Activated T-helper 1 cell treated with anti-CD3 and anti-CD28 coated beads, Interleukin-12 subunit alpha, Interleukin-12 subunit beta, Interleukin-2, Interleukin-4 antibody, amounts not matched to agents 30 ng/mL and 10 ng/mL and 1 ng/mL, durations not matched to agents 14 hours and 24 hours and 36 hours (primary cell): ENCODE measurements at places on chromosomes 3 and 15. TPM values are rescaled to one million over a fixed set of nuclear protein-coding genes. Genes with fewer than 3 reads are reported as not detected.

ATR gene
- total RNA-seq, result 27.0 and 35.5 TPM in 2 replicates

RPL29 gene
- total RNA-seq, result 1,590 and 1,596 TPM in 2 replicates

GRCh38 chr3:51581524-51581923 is 43.0 kb downstream of the RAD54L2 start:
- H3K4me3 ChIP-seq, result no peak overlapping the region
- H3K27me3 ChIP-seq, result no peaks in the 10 kb centered on the region
- H3K27ac ChIP-seq, result no peak overlapping the region
- no peak for DNase-seq
- peaks cover 4% of the 10 kb centered on the region for H3K36me3 ChIP-seq

HHLA2 gene
- total RNA-seq, result 1.2 and 1.3 TPM in 2 replicates

DNA sequence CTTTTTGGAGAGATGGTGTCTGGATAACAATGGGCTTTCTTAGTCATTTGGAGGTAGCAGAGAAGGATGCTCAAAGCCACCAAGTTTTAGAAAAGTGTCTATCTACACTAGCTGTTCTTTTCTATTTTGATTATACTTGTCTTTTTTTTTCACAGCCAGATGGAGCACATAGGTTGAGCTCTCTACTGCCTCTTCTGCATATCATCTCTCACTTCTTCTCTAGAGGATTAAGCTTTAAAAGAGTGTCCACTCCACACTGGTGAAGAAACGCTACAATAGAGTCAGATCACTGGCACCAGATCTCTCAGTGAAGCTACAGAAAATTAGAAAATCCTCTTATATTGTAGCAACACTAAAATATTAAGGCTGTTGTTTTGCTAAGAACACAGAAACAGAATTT is 145.3 kb upstream of the MBNL1 start:
- peaks cover 1% of the 10 kb centered on the region for H3K36me3 ChIP-seq
- no peak overlapping the region for H3K27ac ChIP-seq
- H3K4me3 ChIP-seq, result no peak overlapping the region

EIF4E3 gene
- 20.6 and 21.8 TPM in 2 replicates for total RNA-seq

DNA sequence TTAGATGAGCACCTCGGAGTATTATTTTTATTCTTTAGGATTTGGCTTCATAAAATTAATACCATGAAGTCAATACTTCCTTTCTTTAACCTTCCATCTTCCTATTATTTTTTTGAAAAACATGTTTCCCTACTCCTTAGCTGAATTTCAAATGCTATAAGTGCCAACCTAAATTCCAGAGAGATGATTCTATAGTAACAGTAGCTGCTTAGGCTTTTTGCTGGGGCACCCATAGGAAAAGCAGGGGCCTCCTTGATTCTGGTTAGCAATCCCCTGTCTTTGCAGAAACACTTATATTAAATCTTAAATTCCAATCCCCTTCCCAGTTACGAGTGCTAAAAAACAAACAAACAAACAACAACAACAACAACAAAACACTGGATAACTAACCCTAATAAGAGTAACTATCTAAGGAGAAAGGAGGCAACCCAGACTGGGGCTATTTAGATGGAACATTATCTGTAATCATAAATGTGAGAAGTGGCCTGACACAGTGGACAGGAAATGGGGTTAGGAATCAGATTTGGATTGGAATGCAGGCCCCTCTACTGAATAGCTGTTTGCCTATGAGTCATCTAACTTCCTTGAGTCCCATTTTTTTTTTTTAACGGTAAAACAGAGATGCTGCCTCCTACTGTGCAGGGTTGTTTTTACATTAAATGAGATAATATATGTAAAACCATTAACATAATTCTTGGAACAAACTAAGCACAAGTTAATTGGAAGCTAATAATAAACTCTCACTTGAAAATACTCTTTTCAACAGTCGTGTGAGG is 148.1 kb downstream of the WDR72 start:
- no peak overlapping the region for H3K4me3 ChIP-seq
- no peaks in the 10 kb centered on the region for H3K27me3 ChIP-seq
- H3K36me3 ChIP-seq, result no peaks in the 10 kb centered on the region
- no peaks in the 10 kb centered on the region for H3K4me1 ChIP-seq
- no peak overlapping the region for H3K27ac ChIP-seq

GRCh38 chr3:172274906-172275305 is 173.3 kb downstream of the GHSR start:
- no peaks in the 10 kb centered on the region for H3K4me1 ChIP-seq
- H3K4me3 ChIP-seq, result no peak overlapping the region
- H3K27me3 ChIP-seq, result no peaks in the 10 kb centered on the region
- H3K36me3 ChIP-seq, result peaks cover 10% of the 10 kb centered on the region
- no peak for DNase-seq
- H3K27ac ChIP-seq, result no peak overlapping the region

DNA sequence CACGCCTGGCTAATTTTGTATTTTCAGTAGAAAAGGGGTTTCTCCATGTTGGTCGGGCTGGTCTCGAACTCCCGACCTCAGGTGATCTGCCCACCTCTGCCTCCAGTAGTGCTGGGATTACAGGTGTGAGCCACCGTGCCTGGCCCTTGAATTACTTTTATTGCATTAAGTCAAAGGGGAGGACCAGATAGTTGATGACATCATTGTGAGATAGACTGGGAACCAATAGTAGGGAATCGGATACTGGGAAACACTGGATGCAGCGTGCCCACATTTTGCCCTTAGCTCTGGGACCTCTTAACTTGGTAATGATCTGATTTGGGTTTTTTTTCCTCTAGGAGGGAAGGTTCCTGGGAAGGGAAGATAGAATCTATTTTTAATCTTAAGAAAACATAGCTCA is 19.2 kb downstream of the DAG1 start:
- peaks cover 18% of the 10 kb centered on the region for H3K36me3 ChIP-seq
- no peaks in the 10 kb centered on the region for H3K27me3 ChIP-seq
- no peak for DNase-seq
- H3K27ac ChIP-seq, result no peak overlapping the region
- peaks cover 7% of the 10 kb centered on the region for H3K4me1 ChIP-seq
- H3K4me3 ChIP-seq, result no peak overlapping the region

SRGAP3 gene
- total RNA-seq, result 0.54 and 0.61 TPM in 2 replicates

- H3K36me3 ChIP-seq, result peaks cover 23% of the 10 kb centered on the region
- H3K27me3 ChIP-seq, result no peaks in the 10 kb centered on the region
- no peak for DNase-seq
- H3K27ac ChIP-seq, result no peak overlapping the region
- no peak overlapping the region for H3K4me3 ChIP-seq
- peaks cover 20% of the 10 kb centered on the region for H3K4me1 ChIP-seq
Measured at GRCh38 chr3:188208516-188208981, 54.6 kb downstream of the LPP start.

DNA sequence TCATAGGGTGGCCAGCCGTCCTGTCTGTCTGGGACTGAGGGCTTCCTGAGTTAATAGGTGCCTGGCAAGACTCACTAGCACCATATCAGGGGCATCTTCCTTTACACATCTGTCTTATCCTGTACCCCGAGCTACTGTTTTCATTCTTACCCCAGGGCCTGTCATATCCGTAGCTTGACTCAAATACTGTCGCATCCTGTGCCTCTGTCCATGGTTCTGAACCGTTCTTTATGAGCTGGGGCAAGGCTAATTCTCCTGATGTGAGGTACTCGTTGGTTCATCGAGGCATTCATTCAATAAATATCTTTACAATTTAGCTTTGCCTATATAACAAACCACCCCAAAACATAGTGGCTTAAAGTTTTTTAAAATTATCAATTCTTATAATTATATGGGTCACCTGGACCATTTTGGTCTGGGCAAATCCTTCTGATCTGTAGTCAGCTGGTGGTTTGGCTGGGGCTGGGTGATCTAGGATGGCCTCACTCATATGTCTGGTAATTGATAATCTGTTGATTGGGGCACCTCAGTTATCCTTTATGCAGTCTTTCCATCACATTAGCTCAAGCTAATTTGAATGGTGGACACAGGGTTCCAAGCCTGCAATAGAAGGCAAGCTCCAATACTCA is 121.2 kb downstream of the TLE3 start:
- no peaks in the 10 kb centered on the region for H3K36me3 ChIP-seq
- peak; percentile 41 for DNase-seq
- H3K27ac ChIP-seq, result no peak overlapping the region
- no peaks in the 10 kb centered on the region for H3K4me1 ChIP-seq
- H3K4me3 ChIP-seq, result no peak overlapping the region
- peaks cover 16% of the 10 kb centered on the region for H3K27me3 ChIP-seq

- peak overlapping the region; percentile 60 for H3K4me3 ChIP-seq
- peak; percentile 26 for DNase-seq
- peak overlapping the region; percentile 59 for H3K27ac ChIP-seq
- H3K4me1 ChIP-seq, result peaks cover 48% of the 10 kb centered on the region
- peaks cover 1% of the 10 kb centered on the region for H3K27me3 ChIP-seq
Measured at GRCh38 chr3:53170325-53171063, 9.5 kb downstream of the PRKCD start.

- H3K27me3 ChIP-seq, result no peaks in the 10 kb centered on the region
- H3K27ac ChIP-seq, result no peak overlapping the region
- H3K4me1 ChIP-seq, result peaks cover 50% of the 10 kb centered on the region
- H3K36me3 ChIP-seq, result no peaks in the 10 kb centered on the region
- DNase-seq, result no peak
- H3K4me3 ChIP-seq, result no peak overlapping the region
Measured at GRCh38 chr3:121992601-121993560, 29.2 kb downstream of the ILDR1 start.

GRCh38 chr3:139136469-139137202 is 91.9 kb upstream of the PRR23C start:
- DNase-seq, result no peak
- H3K4me3 ChIP-seq, result no peak overlapping the region
- no peaks in the 10 kb centered on the region for H3K4me1 ChIP-seq
- no peaks in the 10 kb centered on the region for H3K27me3 ChIP-seq
- H3K27ac ChIP-seq, result no peak overlapping the region
